ENCODE measurements at places on chromosomes 11 and 22. TPM values are rescaled to one million over a fixed set of nuclear protein-coding genes. Genes with fewer than 3 reads are reported as not detected.

The KRTAP5-11 gene
- total RNA-seq, result not detected

The OR8A1 gene
- not detected for total RNA-seq

The MAPK11 gene
- 5.9 TPM for total RNA-seq

The PRR5L gene
- 15.6 TPM for total RNA-seq
